ENCODE measurements at places on chromosomes 3 and 15. TPM values are rescaled to one million over a fixed set of nuclear protein-coding genes. Genes with fewer than 3 reads are reported as not detected.

DNA sequence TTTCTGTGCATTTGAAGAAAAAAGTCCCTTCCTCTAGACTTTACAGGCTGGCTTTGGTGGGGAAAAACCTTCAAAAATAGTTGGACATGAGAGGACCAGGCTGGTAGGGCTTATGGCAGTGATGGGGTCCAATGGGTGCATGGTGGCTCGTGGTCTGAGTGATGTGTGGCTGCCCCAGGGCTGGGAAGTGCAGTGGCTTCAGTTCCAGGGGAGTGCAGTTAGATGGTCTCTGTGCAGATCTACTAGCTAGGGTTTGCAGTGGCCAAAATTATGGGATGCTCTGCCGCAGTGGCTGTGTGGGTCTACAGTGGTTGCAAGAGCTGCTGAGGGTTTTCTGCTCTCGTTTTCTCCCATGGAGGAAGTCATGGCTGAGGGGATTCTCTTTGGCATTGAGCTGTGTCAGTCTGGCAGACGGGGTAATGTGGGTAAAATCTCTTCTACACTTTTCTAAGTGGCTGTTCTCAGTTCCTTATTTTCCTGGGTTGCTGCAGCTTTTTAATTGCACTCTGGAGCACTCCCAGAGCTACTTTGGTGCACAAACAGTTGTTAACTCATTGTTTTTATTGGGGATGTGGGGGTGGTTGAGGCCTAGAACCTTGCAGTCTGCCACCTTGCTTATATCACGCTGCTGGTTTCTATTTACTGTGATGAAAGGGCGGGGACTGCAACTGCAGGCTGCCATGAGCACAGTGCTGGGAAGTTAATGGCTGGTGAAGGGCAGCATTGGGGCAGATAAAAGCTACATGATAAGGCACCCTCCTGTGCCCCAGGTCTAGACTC lies 1324.6 kb downstream of the NSUN3 start:
- no peak overlapping the region for H3K4me3 ChIP-seq
- no peaks in the 10 kb centered on the region for H3K36me3 ChIP-seq
- H3K27me3 ChIP-seq, result no peaks in the 10 kb centered on the region
- DNase-seq, result no peak
- H3K27ac ChIP-seq, result no peak overlapping the region

- H3K27me3 ChIP-seq, result no peaks in the 10 kb centered on the region
- H3K4me3 ChIP-seq, result no peak overlapping the region
- peaks cover 3% of the 10 kb centered on the region for H3K36me3 ChIP-seq
- H3K27ac ChIP-seq, result no peak overlapping the region
Measured at GRCh38 chr3:48684480-48685143, 1.1 kb downstream of the NCKIPSD start.

Gene MAP1A
- 4.1 TPM for total RNA-seq

GRCh38 chr15:97521381-97522285 lies 438.9 kb upstream of the ARRDC4 start:
- no peaks in the 10 kb centered on the region for H3K4me1 ChIP-seq
- no peak for DNase-seq
- H3K36me3 ChIP-seq, result no peaks in the 10 kb centered on the region
- no peak overlapping the region for H3K4me3 ChIP-seq

DNA sequence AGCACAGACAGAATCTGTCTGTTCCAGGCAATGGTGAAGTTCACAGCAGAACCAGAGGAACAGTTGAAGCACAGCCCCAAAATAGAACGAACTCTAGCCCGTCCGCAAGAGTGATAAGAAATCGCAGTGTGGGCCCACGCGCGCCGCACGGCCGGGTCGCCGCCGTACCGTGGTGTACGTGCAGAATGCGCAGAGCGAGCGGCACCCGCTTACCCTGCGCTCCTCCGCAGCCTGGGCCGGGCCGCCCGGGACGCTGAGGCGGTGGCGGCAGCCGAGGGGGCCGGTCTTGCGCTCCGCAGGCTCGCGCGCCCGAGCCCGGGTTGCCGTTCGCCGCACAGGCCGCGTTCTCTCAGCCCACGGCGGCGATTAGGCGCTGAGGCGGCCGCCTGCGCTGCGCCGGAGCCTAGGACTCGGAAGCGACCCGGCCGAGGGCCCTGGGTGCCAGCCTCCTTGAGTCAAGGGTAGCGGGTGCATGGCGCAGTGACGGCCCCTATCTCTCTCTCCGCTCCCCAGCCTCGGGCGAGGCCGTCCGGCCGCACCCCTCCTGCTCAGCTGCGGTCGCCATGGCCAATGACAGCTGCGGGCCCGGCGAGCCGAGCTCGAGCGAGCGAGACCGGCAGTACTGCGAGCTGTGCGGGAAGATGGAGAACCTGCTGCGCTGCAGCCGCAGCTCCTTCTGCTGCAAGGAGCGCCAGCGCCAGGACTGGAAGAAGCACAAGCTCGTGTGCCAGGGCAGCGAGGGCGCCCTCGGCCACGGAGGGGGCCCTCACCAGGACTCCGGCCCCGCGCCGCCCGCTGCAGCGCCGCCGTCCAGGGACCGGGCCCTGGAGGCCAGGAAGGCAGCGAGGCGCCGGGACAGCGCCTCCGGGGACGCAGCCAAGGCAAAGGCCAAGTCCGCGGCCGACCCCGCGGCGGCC lies 20.5 kb downstream of the WDR73 start:
- H3K27ac ChIP-seq, result peak overlapping the region; percentile 91
- no peaks in the 10 kb centered on the region for H3K36me3 ChIP-seq
- H3K4me3 ChIP-seq, result peak overlapping the region; percentile 32
- H3K4me1 ChIP-seq, result peaks cover 15% of the 10 kb centered on the region
- H3K27me3 ChIP-seq, result no peaks in the 10 kb centered on the region

All from pancreas (tissue), 10 donors.